Hepatic stellate cell (primary cell): ENCODE measurements at places on chromosomes 12 and 14.

DNA sequence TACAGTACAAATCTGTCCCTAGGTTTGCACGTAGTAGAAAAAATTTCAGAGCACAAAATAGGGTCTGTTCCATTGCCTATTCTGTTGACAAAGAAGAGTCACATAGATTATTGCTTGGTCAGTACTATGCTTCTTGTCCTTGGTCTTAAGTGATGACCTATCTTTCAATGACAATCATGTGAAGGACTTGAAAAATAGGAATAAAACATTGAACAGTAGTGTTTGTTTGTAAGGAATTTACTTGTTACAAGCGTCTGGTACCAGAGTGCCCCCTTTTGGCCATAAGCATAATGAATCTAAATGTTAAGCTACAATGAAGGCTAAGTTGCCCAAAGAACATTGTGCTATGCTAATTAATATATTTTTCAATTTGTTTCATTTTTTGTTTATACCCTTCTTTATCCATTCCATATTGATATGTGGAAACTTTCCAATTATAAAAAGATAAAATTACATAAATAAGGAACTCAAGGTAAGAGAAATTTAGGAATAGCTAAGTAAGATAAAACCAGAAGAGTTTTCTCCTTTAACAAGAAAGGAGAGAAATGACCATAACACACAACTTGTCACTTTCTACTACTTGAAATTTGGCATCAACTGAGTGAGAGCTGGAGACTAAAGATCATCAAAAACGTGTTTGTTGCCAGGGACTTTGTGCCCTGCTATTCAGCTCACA, 204.7 kb downstream of the EPS8 start:
- no peak for DNase-seq

- peak; percentile 98 for DNase-seq
Observed at GRCh38 chr14:104752423-104752734, 568 bp upstream of the SIVA1 start.

GRCh38 chr12:26278266-26278665, 82.9 kb downstream of the SSPN start:
- DNase-seq = no peak

DNA sequence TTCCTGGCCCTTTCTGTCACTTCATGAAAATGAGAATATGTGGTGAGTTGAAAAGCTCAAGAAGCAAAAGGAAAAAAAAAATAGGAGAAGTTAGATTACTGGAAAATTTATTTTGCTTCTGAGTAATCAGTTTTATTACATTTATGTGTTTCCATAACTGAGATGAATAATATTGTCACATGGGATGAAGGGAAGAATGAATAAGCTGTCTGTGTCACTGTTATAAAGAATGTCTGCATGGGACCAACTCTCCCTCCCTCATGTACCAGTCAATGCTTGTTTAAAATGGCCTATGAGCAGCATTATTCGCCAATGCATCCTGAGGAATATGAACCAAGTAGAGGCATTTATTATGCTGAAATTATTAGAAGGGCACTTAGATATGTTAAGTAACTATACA, 246.3 kb downstream of the PRKD1 start:
- DNase-seq = peak; percentile 21

DNA sequence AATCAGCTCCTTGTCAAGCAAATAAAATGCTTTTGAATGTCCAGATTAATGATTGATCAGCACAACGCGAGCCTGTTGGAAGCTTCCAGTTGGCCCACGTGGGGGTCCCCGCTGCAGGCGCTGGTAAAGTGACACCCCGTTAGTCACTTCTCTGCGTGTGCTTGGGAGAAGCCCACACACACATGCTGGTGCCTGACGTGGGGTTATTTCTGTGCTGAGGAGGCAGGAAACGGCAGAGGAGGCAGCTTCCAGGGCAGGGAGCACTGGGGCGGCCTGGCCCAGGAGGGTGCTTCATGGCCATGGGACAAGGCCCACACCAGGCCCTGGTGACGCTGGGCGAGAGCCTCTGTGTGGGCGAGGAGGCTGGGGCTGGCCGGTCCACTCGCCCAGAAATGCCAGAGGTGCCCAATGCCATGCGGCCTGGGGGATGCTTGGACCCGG, 101.5 kb downstream of the KIF26A start:
- DNase-seq = no peak

DNA sequence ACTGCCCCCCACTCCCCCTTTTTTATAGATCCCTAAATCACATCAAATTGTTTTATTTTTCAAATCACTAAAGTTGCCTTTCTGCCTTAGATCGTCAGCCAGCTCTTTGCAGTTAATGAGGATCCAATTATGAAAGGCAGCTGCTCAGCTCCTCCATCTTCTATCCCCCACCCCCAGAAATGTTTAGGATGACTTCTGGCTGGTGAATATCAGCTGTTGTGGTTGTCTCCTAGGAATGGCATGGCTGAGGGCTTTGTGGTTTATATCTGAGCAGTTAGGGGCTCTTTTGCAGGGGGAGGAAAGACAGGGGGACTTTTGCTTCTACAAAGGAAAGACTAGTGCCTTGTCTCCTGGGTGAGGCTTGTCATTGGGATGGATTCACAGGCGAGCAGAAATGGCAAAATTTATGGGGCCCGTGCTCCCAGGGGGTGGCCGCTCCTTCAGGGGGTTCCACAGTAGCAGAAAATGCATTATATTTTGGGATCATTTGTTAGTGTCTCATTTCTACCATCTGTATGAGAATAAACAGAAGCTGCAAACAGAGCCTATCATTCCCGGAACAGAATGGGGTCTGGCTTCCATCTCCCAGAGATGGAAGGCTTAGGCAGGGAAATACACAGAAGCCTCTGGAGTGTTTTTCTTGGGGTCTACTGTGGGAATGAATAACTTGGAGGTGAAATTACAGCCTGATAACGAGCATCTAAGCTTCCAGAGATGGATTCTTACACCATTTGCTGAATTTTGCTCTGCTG, 6.5 kb downstream of the JDP2 start:
- DNase-seq = no peak

- DNase-seq = no peak
Observed at GRCh38 chr14:76380991-76381390, 5.1 kb downstream of the ESRRB start.

DNA sequence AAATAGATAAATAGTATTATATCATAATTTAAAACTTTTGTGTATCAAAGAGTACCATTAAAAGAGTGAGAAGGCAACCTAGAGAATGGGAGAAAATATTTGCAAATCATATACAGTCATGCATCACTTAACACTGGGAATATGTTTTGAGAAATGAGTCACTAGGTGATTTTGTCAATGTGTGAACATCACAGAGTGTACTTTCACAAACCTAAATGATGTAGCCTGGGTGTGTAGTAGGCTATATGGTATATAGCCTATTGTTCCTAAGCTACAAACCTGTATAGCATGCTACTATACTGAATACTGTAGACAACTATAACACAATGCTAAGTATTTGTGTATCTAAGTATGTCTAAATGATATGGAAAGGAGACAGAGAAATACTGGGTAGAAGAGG, 48.0 kb upstream of the ARID2 start:
- no peak for DNase-seq

DNA sequence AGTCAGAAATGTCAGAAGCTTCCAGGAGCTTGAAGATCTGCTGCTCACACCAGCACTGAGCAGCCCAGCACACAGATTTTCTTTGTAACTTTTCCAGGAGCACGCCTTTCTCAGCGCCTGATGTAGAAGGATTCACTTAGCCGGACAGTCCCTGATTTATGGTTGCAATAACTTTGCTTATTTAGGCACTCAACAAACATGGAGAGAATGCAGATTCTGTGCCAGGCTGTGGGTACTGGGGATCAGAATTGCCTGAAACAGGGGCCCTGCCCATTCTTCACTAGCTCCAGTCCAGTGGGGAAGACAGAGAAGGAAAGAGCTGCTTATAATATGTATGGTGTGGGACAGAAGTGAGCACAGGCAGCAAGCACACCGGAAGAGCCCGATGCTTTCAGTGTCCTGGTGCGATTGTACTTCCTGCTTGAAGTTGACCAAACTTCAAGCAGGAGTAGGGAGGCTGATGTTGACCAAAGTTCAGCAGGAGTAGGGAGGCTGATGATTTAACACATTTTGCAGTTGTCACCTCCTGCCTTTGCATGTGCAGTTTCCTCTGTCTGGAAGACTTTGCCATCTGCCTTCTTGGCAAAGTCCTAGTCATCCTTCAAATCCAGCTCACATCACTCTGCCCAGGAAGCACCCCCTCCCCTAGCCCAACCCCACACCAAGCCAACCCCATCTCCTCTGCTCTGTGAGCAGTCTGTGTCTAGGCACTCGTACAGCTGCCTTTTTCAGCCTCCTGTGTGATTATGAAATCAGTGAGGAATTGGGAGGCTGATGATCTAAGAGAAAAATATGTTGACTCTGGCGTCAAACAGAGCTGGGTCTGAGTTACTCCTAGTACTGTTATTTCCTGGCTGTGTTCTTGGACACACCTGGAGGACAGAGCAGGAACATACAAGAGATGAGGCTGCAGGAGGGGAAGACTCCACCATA, 12.0 kb upstream of the PRIMA1 start:
- DNase-seq = no peak
